ENCODE measurements at places on chromosomes 4 and X.

- no peak for DNase-seq
Observed at GRCh38 chr4:103645991-103646390, 73.8 kb downstream of the TACR3 start.

DNA sequence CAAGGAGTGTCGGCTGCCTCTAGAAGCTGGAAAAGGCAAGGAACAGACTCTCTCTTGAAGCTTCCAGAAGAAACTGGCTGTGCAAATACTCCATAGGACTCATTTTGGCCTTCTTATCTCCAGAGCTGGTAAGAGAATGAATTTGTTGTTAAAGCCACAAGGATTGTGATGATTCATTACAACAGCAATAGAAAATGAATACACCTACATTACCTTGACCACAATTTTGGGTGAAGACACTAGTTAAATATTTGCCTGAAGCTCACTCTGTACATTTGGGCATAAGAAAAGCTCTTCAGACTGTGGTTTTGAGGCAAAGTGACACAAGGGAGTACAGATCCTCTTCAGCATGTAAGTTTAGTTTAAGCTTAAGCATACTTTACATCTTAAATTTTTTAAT is 134.5 kb upstream of the TLL1 start:
- no peak for DNase-seq

DNA sequence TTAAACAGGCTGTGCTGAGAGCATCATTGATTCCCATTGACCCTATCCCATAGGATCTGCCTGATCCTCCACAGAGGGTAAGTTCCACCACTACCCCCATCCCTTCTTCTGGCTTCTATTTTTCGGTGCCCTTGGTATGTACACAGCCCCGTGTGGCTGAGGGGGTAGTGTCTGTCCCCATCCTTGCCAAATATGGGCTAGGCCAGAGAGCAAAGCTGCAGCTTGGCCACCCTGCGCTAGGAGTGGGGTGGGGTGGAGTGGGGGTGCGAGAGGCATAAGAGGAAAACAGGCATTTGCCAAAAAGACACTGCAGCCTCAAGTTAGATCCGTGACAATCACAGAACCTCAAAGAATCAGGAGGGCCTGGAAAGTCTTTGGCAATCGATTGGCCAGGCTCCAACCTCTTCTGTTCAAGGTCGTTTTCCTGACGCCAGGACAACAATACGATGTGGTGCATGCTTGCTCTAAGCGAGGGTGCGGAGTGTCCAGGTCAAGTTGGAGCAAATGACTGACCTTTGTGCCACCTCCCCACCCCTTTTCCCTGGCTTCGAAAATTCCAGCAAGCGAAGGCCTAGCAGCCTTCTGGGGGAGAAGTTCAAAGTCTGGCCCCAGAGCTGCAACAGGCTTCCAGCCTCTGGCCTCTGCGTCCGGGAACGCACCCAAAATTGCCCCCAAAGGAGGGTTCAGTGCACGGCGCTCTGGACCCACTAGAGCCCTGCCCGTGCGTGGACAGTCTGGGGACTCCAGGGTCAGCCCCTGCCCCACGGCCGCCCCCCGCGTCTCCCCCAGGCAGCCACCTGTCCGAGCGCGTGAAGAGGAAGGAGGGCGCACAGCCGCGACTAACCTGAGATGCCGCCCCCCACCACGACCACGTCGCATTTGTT is 598 bp downstream of the MAOB start:
- no peak for DNase-seq

GRCh38 chrX:13661735-13662288 is 8.9 kb downstream of the TCEANC start:
- DNase-seq = no peak

- DNase-seq = no peak
Observed at GRCh38 chrX:72371405-72371804, 65.7 kb upstream of the CITED1 start.

DNA sequence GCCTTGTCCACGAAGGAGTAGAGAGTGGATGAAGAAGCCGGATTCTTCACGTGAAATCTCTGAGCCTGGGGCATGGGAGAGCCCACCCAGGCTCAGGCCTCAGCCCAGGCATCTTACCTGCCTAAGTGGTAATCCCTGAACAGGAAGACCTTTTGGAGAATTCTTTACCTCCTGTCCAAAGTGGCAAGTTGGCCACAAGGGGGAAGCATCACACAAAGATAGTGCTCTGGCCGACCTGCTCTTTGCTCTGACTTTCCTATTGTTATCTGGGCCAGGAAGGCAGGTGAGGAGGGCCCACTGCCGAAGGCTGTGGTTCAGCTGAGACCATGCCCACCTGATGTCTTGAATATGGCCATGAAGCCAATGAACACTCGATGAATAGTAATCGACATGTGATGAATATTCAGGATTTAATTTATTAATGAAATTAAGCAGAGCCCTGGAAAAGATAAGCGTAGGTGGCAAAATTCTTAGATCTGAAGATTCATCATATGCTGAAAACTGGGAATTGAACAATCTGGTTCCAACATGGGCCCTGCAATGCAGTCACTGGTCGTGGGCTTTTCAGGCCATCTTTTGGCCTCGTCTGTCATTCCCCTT is 93.8 kb downstream of the PDGFRA start:
- no peak for DNase-seq

DNA sequence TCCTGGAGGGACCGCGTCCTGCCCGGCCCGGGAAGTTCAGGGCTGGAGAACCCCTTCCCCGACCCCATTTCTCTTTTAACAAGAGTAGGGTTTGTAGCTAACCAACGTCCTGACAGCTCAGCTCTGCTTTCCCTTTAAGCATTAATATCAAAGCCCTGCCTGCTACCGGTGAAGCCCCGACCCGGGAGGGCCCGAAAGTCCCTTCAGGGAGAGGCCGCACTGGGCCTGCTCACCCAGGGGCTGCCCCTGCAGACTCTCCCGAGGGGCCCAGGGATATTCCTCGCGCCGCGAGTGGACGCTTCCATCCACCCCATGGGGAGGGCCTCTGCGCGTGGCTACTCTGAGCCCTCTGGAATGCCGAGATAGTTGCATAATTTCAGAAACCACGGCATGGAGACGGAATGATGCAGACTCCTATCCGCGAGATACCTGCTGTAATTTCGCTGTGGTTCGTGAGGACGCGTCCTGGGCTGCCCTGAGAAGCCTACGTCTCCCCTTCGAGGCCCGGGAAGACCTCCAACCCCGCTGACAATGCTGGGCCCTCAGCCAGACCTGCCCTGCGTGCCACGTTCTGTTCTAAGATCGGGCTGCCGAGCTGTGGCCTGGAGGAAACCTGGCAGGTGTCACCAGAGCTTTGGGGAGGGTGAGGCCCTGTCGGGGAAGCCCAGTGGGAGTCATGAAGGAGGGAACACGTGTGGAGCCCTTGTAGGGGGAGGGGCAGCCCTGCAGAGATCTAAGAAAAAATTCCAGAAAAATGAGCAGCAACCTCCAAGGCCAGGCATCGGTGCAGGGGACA is 999 bp upstream of the CTBP1 start:
- DNase-seq = peak; percentile 22

GRCh38 chr4:18405054-18405453 is 383.5 kb upstream of the LCORL start:
- no peak for DNase-seq

GRCh38 chrX:6227453-6227835 is 1.2 kb downstream of the NLGN4X start:
- DNase-seq = no peak

GRCh38 chrX:7045238-7045955 is 102.1 kb upstream of the STS start:
- no peak for DNase-seq

DNA sequence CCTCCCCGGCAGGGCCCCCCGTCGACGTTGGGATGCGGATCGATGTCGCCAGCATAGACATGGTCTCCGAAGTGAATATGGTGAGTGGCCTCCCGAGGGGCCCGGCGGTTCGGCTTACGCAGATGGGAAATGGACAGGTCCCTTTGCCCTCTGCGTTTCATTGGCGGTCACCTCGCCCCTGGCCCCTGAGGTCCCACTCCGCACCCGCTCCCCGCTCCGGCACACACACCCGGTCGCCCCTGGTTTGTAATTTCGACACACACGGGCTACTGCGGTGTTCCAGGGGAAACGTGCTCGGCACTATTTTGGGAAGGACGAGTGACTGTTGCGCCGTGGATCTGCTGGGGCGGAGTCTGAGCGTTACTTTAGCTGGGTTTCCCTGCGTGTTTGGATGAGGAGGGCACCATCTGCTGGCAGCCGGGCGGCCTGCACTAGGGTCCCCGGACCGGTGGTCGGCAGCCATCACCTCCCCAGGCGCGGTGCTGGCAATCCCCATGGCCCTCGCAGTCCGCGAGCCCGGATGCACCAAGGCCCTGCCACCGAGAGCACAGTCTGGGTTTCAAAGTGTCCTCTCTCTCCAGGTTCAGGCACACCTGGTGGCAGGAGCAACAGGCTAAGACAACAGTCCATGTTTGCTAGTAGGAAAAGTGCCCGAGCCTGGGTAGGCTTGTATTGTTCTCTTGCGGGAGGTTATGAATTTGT is 1.2 kb downstream of the GABRB1 start:
- DNase-seq = no peak

DNA sequence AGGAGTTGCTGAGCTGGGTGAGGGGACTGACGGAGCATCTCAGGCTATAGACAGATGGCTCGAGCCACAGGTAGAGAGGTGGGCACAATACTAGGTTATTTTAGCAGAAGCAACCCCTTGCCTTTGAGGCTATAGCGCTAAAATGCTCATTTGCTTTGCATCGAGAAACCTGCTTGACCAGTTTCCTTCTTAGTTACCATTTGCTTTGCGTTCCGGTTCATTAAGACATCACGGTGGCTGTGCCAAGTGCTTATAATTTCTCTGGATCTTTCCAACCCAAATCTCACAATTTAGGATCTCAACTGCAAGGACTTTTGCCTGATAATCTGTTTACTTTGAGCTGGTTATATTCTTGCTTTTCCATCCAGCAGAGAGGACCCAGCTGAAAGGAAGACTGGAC is 40.8 kb downstream of the DLG3 start:
- DNase-seq = no peak

- DNase-seq = no peak
Observed at GRCh38 chr4:56531149-56531770, 25.7 kb downstream of the ARL9 start.

GRCh38 chr4:183602557-183603027 is 56.4 kb downstream of the RWDD4 start:
- no peak for DNase-seq

GRCh38 chrX:40521868-40522450 is 58.8 kb upstream of the ATP6AP2 start:
- no peak for DNase-seq

DNA sequence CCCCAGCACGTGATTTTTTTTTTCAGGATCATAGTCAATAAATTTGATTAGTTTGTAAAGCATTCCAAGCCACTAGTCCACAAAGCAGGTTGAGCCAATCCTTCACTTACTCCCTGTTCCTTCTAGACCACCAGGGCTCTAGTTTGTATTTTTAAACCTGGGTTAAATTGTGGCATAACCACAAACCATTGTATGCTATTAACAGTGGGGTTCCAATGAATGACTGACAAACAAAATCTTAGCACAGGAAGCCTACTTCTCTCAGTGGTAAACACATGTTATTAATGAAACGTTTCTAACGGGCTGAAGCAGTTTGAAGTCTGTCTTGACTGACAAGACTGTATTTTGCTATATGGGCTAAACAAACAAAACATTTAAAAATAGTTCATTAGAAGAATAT is 48.6 kb upstream of the GYPA start:
- DNase-seq = no peak

DNA sequence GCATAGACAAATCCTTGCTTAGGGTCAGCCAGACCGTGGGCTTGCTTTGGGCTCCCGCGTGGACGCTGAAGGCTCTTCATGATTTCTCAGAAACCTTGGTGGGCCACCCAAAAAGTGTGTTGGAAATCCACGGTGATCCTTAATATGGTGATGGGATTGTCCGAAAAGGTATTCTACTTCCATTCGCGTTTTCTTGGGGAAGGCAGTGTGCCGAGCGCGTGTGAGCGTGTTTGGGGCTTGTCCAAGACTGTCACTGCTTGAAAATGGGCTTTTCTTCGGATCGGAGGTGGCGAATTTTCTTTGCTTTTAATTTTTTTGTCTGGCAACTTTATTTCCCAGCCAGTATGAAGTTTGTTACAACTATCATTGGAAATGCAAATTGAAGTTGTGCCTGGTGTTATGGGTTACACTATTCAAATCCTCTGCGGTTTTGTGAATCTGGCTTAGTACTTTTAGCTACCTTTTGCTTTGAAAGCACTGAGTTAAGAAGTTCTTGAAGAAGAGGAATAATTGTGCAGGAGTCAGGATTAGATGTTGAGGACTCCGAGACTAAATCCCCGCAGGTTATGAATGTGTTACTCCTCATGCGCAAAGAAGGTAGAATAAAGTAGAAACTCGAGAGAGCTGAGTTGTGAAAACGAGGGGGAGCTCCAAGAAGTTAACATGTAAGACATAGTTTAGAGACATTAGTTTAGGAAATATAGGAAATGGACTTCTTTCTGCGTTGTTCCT is 3.2 kb downstream of the SPRY1 start:
- DNase-seq = no peak

DNA sequence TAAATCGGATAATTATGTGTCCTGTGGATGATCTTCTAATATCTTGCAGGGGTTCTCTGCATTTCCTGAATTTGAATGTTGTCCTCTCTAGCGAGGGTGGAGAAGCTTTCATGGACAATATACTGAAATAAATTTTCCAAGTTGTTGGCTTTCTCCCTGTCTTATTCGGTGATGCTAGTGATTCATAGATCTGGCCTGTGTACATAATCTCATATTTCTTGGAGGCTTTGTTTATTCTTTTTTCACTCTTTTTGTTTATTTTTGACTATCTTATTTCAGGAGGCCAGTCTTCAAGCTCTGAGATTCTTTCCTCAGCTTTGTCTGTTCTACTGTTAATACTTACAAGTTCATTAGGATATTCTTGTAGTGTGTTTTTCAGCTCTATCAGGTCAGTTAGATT is 20.7 kb upstream of the CLGN start:
- DNase-seq = no peak

- DNase-seq = no peak
Observed at GRCh38 chrX:104211187-104211586, 43.5 kb downstream of the ESX1 start.

DNA sequence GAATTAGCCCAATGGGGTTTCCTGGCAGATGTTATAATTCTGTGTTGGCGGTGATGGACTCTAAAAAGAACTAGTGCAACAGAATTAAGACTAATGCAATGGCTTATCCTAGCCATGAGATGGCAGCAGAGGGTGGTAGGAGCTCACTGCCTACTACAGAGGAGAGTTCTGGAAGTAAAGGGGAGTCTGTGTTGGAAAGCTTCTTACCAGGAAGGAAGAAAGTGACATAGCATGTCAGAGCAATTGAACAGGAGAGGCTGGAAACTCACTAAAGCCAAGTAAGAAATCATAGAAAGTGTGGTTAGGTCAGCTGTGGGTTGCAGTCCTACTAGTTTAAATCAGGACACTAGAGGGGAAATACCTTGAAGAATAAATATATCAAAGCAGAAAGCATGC is 6.3 kb upstream of the TRPC5OS start:
- DNase-seq = no peak

DNA sequence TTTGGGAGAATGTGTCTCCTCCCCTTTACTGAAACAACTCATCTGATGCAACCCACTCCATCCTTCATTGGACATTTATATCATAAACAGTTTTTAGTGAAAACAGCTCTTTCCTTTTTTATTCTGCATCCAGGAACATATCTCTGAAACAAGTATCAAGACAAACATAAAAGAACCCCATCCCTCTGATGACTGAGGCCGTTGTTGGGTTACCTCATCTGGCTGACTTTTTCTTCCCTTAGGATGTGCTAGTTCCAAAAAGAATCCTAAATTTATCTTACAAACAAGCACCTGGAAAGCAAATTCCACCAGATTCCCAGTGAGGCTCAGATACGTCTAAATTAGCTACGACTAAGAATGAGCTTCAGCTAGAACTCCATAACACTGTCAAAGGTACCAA is 483.7 kb upstream of the INTU start:
- no peak for DNase-seq
